Activated CD4-positive, alpha-beta T cell treated with anti-CD3 and anti-CD28 coated beads for 1 hour (primary cell): ENCODE measurements at places on chromosomes 2 and 18.

GRCh38 chr2:46308081-46308480, 10.9 kb downstream of the EPAS1 start:
- DNase-seq: no peak

DNA sequence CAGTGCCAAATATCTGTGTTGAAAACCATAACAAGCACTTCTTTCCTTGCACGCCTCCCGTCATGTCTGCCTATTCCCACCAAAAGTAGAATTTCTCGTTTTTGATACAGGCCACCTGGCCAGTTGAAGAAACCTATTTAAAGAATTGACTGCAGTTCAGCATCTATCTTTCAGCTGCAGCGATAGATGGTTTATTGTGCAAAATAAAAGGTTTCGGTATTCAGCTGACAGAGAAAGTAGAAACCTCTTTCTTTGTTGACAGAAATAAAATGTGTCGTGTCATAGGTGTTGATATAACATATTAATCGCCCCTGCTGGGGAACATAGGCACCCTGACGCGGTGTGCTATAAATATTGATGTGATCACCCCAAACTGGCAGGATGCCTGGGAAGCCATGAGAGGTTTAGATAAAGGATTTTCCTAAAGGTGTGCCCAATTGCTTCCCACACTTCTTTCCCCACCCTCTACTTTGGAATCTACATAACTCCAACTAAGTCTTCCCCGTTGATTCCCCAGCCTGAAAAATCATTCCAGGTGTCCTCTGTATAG, 570.4 kb downstream of the CCDC85A start:
- DNase-seq: no peak

GRCh38 chr2:16971722-16972234, 306.1 kb upstream of the CYRIA start:
- no peak for DNase-seq

DNA sequence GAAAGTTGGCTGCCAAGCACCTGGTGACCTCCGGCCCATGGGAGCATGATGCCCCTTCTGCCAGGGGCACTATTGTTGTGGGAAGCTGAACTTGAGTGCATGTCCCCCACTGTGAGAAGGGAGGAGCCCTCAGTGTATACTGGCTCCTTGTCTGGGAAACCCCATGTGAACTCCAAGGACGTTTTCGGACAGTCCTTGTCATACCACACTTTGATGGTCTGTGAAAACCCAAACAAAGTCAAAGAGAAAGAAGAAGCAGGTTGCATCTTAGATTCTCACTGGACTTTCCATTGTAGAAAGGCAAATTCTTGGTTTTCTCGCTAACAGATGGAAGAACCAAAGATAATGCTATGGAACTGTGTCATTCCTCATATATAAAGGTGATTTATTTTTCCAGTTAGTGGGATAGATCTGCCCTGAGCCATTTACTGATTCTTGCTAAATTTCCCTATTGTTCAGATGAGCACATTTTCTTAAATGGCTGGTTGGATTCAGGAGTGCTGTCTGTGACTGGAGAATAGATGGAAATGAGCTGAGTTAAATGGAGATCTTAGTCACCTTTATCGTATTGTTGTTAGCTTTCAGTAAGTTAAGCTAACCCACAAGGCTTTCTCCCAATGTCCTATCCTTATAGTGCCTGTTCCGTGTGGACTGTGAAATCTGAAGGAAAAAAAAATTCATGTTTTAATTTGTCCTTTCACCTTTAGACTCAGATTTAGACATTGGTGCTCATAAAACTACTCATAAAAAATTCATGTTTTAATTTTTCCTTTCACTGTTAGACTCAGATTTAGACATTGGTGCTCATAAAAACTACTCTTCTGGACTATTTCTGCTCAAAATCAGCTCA, 166.6 kb downstream of the ACTR3 start:
- no peak for DNase-seq

DNA sequence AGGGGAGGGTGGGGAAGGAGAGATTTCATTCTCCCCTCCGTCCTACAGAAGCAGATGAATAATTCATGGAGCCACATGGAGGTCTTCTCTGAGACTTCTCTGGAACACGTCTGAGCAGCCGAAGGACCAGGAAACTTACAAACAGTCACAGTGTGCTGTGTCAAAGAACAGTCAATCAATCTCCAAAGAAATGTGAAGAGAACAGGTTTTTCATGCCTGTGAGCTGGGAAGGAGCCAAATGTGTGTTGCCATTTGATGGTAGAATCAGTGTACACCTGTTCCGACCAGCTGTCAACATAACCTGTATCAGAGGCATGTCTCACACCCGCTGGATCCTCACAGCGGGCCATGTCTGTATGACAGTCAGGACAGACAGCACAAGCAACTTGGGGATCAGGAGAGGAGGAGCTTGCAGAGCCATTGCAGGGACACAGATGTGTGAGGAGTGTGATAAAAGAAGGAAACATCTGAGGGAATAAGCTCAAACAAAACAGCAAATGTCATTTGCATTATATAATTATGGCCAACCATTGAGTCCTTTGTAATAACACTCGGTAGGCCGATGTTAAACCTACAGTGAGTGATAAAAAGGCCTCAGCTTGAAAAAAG, 298.5 kb downstream of the EN1 start:
- DNase-seq: no peak
